IPS DF 6.9 (cell line): ENCODE measurements at places on chromosomes 2 and 18.

DNA sequence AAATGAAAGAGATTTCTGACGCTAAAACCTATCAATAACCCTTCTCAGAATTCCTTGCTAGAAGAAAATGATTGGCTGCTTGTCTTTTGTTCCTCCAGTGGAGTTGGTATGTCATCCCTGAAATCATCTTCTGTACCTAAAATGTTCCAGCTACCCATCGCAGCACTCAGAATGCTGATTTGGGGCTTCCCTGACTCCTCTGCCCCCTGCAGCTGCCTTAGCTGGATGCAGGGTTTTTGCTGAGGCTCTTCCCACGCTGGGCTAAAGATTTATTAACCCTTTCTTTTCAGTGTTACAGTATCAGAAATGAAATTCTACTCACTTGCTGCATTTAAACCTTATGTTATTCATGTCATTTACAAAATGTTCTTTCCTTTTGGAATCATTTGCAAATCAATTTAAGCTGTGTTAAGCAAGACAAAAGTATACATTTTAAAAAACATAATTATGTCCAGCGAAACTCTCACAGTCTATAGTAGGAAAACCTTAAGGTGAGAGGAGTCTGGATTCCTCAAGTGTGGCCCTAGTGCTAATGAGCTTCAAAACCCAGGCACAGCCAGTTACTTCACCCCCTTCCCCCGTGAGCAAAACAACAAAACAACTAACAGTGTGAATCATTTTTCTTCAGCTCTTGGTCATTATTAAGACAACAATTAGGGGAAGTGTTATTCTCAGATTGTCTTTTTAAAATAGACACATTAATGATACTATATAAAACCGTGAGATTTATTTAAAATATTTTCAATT, 32.8 kb downstream of the PKP4 start:
- no peak for DNase-seq
- H3K4me3 ChIP-seq = no peak overlapping the region
- no peaks in the 10 kb centered on the region for H3K36me3 ChIP-seq

GRCh38 chr2:185984670-185985069, 246.1 kb downstream of the FSIP2 start:
- no peaks in the 10 kb centered on the region for H3K27me3 ChIP-seq
- DNase-seq = no peak
- H3K36me3 ChIP-seq = no peaks in the 10 kb centered on the region
- no peak overlapping the region for H3K4me3 ChIP-seq
- no peak overlapping the region for H3K27ac ChIP-seq
- no peaks in the 10 kb centered on the region for H3K4me1 ChIP-seq

DNA sequence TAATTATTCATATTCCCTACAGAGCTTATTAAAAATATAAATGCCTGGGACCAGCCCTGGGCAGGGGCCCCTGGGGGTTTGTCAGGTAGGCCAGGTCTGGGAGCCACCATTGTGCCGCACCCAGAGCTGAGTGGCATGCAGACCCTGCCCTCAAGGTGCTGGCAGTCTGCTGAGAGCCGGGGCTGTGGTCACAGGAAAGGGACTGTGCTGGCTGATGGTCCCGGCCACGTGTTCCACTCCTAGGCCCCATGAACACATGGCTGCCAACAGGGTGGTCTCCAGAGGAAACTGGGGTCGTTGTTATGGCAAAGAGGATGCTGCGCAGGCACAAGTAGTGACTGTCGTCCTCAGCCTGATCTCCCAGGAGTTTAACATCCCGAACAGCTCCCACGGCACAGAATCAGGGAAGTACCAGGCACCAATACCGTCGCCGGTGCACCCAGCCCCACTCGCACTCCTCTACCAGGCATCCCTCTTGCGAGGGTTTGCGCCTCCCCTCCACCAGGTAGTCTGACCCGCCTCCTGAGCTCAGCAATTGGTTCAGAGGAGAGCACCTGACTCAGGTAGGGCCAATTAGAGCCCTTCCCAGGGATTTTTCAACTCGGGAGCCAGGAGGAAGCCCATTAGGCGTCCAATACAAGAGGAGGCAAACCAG, 39.2 kb upstream of the BIN1 start:
- no peaks in the 10 kb centered on the region for H3K27me3 ChIP-seq
- DNase-seq = no peak
- no peak overlapping the region for H3K27ac ChIP-seq
- H3K36me3 ChIP-seq = no peaks in the 10 kb centered on the region
- no peaks in the 10 kb centered on the region for H3K4me1 ChIP-seq
- H3K4me3 ChIP-seq = no peak overlapping the region

DNA sequence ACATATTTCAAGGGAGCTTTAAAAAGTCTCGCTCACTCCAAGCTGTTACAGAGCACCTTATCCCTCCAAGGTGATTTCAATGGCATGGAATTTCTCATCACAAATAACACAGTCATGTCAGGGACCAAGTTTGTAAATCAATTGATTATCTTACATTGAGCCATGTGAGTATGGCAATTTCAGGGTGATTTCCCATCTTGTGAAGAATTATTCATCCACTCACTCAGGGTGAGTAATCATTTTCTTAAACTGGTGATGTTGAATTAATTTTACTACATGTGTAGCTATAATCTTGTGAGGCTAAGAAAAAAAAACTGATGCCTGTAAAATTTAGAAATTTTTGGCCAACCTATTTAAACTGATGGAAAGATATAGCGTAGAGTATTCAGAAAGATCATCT, 3.3 kb upstream of the ABCA12 start:
- H3K4me1 ChIP-seq = no peaks in the 10 kb centered on the region
- H3K36me3 ChIP-seq = no peaks in the 10 kb centered on the region
- H3K27me3 ChIP-seq = no peaks in the 10 kb centered on the region
- no peak overlapping the region for H3K4me3 ChIP-seq
- H3K27ac ChIP-seq = no peak overlapping the region
- DNase-seq = no peak

DNA sequence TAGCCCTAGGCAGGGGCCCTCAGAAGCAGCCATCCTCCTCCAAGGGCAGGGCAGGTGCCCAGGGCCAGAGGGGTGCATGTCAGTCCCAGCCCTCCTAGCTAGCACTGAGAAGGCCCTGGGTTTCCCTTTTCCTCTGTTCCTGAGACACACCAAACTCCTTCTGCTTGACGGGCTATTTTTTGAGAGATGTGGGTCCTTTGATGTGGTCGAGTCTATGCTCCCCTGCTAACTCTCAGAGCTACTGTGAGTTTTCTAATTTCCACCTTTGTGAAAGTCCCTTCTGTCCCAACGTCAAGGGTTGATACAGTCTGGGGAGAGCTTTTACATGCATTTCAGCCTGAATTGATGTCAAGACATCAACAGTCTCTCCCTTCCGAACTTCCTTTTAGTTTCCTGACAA, 51.4 kb downstream of the TRPM8 start:
- H3K4me3 ChIP-seq = no peak overlapping the region
- no peaks in the 10 kb centered on the region for H3K36me3 ChIP-seq
- DNase-seq = no peak

GRCh38 chr18:10252494-10252893, 201.9 kb upstream of the APCDD1 start:
- H3K4me3 ChIP-seq = no peak overlapping the region
- no peaks in the 10 kb centered on the region for H3K36me3 ChIP-seq
- H3K4me1 ChIP-seq = no peaks in the 10 kb centered on the region
- no peak overlapping the region for H3K27ac ChIP-seq
- no peaks in the 10 kb centered on the region for H3K27me3 ChIP-seq
- no peak for DNase-seq

DNA sequence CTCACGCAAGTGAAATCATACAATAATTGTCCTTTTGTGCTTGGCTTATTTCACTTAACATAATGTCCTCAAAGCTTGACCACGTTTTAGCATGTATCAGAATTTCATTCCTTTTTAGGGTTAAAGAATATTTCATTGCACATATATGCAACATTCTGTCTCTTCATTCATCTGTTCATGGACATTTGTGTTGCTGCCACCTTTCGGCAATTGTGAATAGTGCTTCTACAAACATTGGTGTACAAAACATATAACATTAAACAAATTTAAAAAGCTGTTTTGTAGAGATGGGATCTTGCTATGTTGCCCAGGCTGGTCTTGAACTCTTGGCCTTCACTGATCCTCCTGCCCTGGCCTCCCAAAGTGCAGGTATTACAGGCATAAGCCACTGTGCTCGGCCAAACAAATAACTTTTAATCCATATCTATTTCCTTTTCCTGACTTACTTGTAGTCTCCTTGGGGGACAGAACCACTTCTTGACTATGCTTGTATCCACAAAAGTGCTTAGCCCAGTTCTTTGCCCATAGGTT, 209.3 kb downstream of the SLC4A3 start:
- H3K4me3 ChIP-seq = no peak overlapping the region
- H3K4me1 ChIP-seq = no peaks in the 10 kb centered on the region
- H3K27me3 ChIP-seq = no peaks in the 10 kb centered on the region; the same call in 1 of the 2 replicates
- no peak overlapping the region for H3K27ac ChIP-seq
- DNase-seq = no peak
- H3K36me3 ChIP-seq = no peaks in the 10 kb centered on the region

DNA sequence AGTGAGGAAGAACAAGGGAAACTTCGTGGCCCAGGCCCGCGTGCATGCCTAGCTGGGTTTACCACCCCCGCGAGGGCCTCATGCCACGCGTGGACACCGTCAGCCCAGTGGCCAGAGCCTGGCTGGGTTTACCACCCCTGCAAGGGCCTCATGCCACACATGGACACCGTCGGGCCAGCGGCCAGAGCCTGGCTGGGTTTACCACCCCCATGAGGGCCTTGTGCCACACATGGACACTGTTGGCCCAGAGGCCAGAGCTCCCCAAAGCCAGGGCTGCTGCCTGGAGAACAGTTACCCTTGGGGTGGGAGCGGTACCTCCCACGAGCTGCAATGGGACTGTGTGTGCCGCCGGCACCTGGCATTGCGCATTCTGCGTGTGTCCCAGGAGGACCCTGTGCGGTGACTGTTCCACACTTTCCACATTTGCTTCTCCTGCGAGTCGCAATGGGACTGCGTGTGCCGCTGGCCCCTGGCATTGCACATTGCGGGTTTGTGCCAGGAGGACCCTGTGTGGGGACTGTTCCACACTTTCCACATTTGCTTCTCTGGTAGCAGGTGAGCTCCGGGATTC, 105.6 kb upstream of the CTDP1 start:
- H3K4me3 ChIP-seq = no peak overlapping the region
- no peak for DNase-seq
- H3K27me3 ChIP-seq = no peaks in the 10 kb centered on the region
- no peaks in the 10 kb centered on the region for H3K4me1 ChIP-seq
